ENCODE measurements at places on chromosomes 2 and 18.

DNA sequence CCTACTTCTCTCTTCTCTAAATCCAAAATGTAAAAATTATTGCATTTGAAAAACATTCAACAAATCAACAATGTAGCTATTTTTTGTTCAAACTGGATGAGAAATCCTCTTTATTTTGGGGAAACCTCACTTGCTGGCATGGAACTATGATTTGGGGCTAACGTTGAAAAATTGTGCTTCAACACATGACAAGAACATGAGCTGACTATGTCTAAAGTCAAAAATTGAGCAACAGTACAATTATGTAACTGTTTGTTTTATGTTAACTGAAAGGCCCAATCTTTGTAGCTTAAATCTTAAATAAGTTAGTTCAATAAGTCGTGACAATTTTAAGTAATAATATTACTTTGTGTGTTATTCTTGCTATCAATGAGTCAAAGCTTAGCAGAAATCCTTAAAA is 67.3 kb downstream of the TMEFF2 start:
- DNase-seq = no peak

DNA sequence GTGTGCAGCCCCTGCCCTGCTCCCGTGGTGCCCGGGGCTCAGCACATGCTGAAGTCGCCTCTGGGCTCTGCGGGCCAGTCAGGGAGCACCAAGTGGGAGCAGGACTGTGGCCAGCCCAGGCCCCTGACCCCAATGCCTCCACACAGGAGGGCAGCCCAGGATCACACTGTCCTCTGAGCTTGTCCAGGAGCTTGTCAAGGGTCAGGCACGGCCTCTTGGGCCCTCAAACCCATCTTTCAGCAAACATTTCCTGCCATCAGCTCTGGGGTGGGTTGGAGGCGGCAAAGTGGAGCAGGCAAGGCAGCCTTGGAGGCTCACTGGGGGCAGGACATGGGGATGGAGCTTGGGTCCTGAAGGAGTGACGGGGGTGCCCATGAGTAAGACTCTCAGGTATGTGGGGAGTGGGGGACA is 10.3 kb downstream of the SNED1 start:
- DNase-seq = no peak

DNA sequence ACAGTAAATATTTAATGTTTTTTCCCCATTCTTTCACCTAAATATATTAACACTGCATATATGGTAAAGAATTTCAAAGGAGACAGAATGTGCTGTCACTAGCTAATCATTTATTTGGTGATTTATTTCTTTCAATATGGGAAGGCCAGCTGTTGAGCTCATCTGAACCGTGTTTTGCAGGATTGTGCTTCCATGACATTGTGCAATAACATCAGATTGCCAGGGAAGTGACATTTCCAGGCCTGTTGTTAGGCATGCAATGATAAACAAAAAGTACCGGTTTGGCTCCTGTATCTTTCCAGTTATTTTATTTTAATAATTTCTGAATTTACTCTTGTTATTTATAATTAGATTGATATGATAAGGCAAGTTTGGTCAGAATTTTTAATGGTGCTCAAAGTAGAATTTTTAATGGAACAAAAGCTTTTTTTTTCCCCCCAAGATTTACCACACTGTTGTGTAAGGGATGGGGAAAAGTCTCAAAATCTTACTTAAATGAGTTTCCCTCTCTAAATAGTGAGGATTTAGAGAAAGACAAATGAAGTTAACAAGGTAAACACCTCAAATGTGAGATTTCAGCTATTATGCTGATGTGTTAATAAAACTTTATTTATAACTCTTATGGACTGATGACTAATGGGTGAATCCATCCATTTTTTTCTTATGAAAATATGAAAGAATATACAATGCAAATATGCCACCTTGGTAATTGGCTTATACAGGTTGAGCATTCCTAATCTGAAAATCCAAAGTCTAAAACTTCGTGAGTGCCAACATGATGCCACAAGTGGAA is 52.7 kb downstream of the MALT1 start:
- DNase-seq = no peak

DNA sequence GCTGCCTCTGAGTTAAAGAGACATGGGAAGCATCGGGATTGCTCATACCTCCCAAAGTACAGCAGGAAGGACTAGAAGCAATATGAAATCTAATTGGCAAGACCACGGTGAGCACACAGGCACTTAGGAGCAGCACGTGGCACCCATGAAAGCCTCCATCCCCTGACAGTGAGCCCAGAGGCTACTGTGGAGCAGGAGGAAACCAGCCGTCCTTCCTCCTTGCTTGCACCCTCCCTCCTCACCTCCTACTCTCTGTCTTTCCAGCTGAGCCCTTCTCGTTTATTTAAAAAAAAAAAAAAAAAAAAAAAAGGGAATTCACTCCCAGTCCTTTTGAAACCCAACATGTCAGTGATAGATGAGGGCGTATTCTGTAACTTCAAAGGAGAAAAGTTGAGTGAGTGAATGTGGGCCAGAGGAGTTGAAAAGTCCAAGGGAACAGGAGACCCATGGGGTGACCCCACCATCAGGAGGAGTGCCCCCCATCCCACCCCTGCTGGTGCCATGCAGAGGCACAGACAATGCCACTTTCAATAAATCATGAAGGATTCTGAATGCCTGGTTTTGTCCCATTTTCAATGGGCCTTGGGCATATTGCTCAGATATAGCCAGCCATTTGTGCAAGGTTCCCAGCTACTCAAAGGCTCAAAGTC is 96.6 kb upstream of the ALPP start:
- DNase-seq = no peak

GRCh38 chr2:33134086-33134771 is 187.5 kb downstream of the LTBP1 start:
- no peak for DNase-seq

- no peak for DNase-seq
These were observed 68.8 kb downstream of the LDLRAD4 start for GRCh38 chr18:13287372-13287771.

- DNase-seq = no peak
These were observed 120.3 kb downstream of the RBMS1 start for GRCh38 chr2:160373263-160373662.

- DNase-seq = no peak
These were observed 194.1 kb downstream of the PTPRM start for GRCh38 chr18:7760967-7761948.

DNA sequence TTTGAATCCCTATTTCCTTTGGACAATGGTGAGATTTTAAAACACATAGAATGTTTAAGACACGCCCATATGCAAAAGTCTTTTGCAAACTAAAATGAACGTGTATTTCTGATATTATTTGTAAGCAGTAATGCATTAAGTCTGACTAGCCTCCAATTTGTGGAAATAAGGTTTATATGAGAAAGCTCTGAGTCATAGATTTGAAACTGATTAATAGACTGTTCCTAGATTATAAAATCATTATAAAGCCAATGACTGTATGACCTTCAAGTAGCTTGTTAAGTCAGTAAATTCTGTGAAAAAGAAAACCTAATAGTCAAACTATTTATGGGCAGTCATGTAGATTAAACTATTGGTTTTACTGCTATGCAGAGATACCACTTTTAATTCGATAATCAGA is 12.8 kb upstream of the EFEMP1 start:
- DNase-seq = no peak

- no peak for DNase-seq
These were observed 68.3 kb downstream of the IL1R2 start for GRCh38 chr2:102060047-102060446.

GRCh38 chr18:74654638-74655037 is 57.0 kb downstream of the ZNF407 start:
- peak; percentile 20 for DNase-seq

DNA sequence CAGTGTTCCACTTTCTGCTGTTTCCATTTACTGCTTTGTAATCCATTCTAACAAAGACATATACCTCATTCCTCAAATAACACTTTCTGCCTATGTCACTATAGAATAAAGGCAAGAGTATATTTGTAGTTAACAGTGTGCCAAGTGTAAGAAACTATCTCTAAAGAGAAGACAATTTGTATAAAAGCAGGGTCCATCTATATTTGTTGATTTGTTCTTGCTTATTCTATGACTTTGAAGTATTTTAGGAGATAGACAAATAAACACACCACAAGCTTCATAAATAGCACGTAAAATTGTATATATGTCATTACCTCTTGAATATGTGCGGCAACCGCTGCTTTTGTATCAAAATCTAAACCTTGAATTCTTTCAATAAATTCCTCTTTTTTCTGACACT is 56.0 kb downstream of the CCDC88A start:
- no peak for DNase-seq

DNA sequence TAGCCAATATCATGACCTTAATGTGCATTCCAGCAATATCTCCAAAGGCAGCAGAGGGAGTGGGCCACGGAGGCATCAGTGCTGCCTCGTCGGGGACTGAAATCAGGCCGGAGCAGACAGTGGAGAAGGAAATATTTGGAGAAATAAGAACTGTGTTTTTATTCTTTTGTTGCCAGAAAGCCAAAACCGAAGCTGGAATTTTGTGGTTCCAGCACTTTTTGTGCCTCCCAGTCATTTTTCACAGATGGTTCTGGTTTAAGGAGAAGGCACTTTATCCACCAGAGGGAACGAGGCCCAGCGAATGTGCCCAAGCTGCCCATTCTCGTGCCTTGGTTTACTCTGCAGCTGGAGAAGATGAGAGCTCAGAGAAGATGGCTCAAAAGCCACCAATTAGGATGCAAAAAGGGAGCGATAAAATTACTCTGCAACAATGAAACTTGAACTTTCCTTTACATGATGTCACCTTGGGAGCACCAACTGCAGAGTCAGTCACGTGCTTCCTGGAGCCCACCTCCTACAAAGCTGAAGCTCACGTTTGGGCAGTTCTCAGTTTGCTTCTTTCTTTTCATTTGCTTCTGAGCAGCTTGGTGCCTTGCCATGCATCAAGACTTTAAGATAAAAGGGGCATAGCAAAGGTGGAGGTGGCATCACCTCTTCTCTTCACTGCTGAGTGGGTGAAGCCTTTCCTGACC is 288.7 kb downstream of the LPIN1 start:
- no peak for DNase-seq

GRCh38 chr2:98819231-98819766 is 88.4 kb upstream of the MGAT4A start:
- no peak for DNase-seq

DNA sequence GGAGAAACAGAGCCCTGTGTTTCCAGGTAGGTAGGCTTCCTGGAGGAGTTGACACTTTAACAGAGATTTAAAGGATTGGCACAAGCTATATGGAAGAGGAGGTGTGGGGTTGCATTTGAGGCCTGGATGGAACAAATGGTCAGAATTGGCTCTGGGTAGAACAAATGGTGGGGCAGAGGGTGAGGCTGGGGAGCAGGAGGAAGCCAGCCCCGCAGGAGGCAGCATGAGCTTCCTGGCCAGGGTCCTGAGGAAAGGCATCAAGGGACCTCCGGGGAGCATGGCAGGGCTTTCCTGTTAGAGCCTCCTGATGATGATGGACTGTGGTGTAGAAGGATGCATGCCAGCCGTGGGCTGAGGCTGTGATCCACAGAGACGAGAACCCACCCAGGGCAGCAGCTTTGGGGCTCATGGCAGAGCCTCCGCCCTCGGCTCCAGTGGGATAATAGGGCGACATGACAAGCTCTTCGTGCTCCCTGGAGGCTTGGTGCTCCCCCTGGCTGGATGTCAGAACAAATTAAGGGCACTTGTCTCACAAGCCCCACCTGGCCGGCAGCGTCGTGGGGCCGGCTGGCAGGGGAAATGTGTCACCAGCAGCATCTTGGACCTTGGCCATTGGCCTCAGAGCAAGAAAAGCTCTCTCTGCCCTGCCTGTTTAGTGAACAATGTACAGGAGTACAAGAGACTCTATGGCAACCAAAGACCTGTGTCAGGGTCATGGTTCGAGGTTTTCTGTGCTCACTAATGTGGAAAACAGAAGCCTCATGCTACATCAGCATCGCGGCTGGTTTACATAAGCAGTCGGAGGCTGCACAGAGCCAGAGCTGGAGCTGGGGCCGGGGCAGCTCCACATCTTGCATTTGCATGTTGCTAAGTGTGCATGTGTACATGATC is 153.5 kb downstream of the MYCN start:
- DNase-seq = no peak

DNA sequence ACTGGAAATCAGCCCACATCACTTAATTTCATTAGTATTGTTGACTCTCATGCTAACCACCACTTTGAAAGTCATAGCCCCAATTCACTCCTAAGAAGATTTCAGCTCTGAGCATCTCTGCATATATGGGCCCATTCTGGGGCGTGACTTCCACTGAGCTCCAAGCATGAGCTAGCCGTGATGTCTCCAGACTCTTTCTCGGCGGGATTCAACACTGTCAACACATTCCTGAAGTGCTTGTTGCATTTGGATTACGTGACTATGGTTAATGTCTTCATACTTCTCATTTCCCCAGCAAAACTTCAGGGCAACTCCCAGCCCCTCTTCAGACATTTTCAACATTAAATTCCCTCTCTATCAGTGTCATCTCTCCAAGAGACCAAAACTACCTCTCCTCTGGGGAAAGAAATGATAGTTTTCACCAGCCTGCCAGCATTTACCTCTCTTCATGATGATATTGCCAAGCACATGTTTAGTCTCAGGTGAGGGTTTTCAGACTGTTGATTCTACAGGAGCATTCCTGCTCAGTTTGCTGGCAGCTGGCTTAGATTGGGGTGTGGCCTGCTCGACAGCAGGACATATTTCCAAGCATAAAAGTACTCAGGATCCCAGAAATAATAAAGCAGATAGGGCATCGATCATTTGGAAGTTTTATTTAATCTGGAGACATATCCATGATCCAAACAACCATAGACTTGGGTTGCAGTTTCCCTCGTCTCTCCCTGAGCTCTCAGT is 81.7 kb downstream of the FEZ2 start:
- DNase-seq = no peak

DNA sequence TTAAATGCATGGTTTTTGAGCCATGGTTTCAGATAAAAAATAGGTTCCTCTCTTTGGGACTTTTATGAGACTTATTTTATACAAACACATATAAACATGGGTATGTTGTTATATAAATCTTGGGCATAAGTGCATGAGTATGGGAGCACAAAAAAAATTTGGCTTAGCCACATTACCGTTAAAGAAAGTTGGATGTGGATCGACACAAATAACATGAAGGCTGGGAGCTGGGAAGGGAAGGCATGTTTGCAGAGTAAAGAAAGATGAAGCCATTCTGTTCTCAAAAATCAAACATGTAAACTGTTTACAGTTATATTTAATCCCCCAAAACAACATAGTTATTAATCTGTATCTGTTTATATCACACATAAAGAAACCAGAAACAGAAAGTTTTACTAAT is 313.8 kb downstream of the NRXN1 start:
- no peak for DNase-seq

GRCh38 chr2:46009772-46010171 is 287.4 kb upstream of the EPAS1 start:
- DNase-seq = no peak

GRCh38 chr2:233818639-233819621 is 35.4 kb downstream of the HJURP start:
- DNase-seq = no peak

- no peak for DNase-seq
These were observed 499.0 kb downstream of the NUP35 start for GRCh38 chr2:183623227-183623626.

GRCh38 chr2:178834086-178834485 is 26.9 kb upstream of the TTN start:
- no peak for DNase-seq

GRCh38 chr2:186099826-186100225 is 361.2 kb downstream of the FSIP2 start:
- DNase-seq = no peak

GRCh38 chr2:173962031-173962430 is 3.1 kb downstream of the SP3 start:
- DNase-seq = no peak

GRCh38 chr2:9343524-9343923 is 79.8 kb downstream of the ITGB1BP1 start:
- DNase-seq = no peak

GRCh38 chr2:172328103-172328841 is 99.1 kb upstream of the ITGA6 start:
- no peak for DNase-seq

Measured in NCI-H1436 treated with DMSO at 0.1 percent for 48 hours (cell line).